ENCODE measurements at places on chromosomes 1 and 21. TPM values are rescaled to one million over a fixed set of nuclear protein-coding genes. Genes with fewer than 3 reads are reported as not detected.

Gene SLAMF6
- 0.46 TPM for total RNA-seq

Gene TMCO4
- total RNA-seq = 7.6 TPM

Gene SPATA1
- 0.92 TPM for total RNA-seq

Gene TNNT2
- total RNA-seq = 9,445 TPM

Gene TINAGL1
- 273 TPM for total RNA-seq

Gene MMP23B
- 36.2 TPM for total RNA-seq

Gene KCNJ9
- not detected for total RNA-seq

Gene DISC1
- 3.9 TPM for total RNA-seq

Gene NMNAT2
- 2.1 TPM for total RNA-seq

Gene PTPRU
- total RNA-seq = 23.5 TPM

Gene SAMSN1
- total RNA-seq = 2.4 TPM

Gene CNIH3
- 1.2 TPM for total RNA-seq

Gene SPATA45
- not detected for total RNA-seq

Gene THEM5
- total RNA-seq = not detected

Gene KLHL17
- 7.0 TPM for total RNA-seq

Gene WLS
- total RNA-seq = 97.2 TPM

Gene AMPD1
- not detected for total RNA-seq

Gene SESN2
- total RNA-seq = 2.9 TPM

Gene FAM131C
- 5.9 TPM for total RNA-seq

Gene CFAP57
- not detected for total RNA-seq

Gene KCNQ4
- total RNA-seq = 2.8 TPM

Gene MNDA
- 4.9 TPM for total RNA-seq

Gene C8A
- total RNA-seq = not detected

Gene AUNIP
- total RNA-seq = not detected

Gene BARHL2
- total RNA-seq = not detected

Gene AIRE
- not detected for total RNA-seq

Gene CLDN17
- total RNA-seq = not detected

Gene FCGR3B
- total RNA-seq = 4.8 TPM

Gene PLPPR4
- total RNA-seq = 0.24 TPM

Gene GSTM5
- total RNA-seq = 2.8 TPM

Gene ANKRD34A
- 0.62 TPM for total RNA-seq

Gene TTC22
- total RNA-seq = not detected

Gene HSF2BP
- total RNA-seq = not detected

Gene OR2G6
- total RNA-seq = not detected

Gene NUAK2
- total RNA-seq = 1.1 TPM

Gene CRP
- total RNA-seq = not detected

Gene CSF3R
- 5.8 TPM for total RNA-seq

Measured in Right ventricle myocardium inferior (tissue), 1 donor.